ENCODE measurements at places on chromosomes 7 and 10.

- peak; percentile 84 for DNase-seq
Measured at GRCh38 chr10:60809157-60809556, 30.9 kb downstream of the CDK1 start.

- DNase-seq = peak; percentile 52
Measured at GRCh38 chr7:28070297-28071055, 110.1 kb downstream of the JAZF1 start.

DNA sequence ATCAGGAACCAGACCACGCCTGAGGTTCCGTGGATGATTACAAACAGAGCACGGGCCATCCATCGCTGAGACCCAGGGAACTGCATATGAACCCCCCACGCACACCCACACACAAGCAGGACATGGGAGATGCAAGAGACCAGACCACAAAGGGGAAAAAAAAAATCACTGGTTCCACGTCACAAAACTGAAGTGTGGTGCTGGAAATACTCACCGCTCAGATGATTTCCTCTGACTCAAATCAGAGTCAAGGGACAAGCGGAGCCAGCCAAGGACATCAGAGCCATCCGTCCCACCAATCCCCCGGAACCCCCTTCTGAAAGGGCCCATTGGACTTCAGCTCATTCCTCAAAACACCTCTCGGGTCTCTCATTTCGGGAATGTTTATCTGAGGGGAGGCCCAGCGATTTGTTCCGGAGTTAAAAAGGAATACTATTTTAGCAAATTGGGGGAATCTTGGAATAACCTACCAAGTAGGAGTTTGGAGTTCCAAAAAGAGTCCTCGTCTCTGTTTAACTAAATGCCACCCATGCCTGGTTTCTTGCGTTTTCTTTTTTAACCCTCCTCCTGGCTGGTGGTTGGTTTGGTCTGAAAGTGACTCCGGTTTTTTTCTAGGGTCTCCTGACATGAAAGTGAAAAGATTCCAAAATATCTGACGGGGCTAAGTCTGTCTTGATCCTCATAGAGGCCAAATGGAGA is 15.0 kb downstream of the SNX8 start:
- peak; percentile 86 for DNase-seq

- no peak for DNase-seq
Measured at GRCh38 chr10:34203966-34204630, 611.0 kb downstream of the PARD3 start.

GRCh38 chr10:111732166-111732785 is 451.3 kb downstream of the GPAM start:
- no peak for DNase-seq

GRCh38 chr7:128347647-128348097 is 4.0 kb upstream of the RBM28 start:
- DNase-seq = peak; percentile 62

- no peak for DNase-seq
Measured at GRCh38 chr7:158452331-158452730, 135.3 kb downstream of the PTPRN2 start.

DNA sequence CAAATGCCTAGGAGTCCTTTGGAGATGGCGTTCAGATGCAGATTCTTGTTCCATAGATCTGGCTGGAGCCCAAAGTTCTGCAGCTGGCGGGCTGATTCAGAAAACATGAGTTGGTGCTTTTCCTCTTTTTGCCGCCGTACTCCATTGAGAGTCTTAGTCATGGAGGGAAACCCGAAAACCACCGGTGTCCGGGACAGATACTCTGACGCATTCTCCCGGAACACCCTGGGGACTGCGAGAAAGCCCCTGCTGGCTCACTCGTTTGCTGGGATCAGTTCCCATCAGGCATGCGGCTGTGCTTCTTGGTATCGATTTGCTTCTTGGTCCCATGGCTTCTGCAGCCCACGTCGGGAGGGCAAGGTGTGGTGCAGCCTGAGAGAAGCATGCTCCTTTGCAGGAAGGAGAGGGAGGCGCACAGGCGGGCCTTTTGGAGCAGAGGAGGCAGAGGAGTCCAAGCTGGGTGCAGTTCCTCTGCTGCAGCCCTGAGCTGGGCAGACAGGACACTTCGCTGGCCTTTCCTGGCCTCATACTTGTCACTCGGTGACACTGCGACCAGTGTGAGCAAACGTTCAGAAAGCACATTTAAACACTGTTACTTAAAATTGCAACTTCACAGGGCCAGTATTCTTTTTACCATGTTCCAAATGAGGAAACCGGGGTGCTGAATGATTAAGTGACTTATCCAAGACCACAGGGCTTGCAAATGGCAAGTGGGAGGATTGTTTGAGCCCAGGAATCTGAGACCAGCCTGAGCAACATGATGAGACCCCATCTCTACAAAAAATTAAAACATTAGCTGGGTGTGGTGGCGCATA is 30.6 kb upstream of the PFKFB3 start:
- peak; percentile 81 for DNase-seq

DNA sequence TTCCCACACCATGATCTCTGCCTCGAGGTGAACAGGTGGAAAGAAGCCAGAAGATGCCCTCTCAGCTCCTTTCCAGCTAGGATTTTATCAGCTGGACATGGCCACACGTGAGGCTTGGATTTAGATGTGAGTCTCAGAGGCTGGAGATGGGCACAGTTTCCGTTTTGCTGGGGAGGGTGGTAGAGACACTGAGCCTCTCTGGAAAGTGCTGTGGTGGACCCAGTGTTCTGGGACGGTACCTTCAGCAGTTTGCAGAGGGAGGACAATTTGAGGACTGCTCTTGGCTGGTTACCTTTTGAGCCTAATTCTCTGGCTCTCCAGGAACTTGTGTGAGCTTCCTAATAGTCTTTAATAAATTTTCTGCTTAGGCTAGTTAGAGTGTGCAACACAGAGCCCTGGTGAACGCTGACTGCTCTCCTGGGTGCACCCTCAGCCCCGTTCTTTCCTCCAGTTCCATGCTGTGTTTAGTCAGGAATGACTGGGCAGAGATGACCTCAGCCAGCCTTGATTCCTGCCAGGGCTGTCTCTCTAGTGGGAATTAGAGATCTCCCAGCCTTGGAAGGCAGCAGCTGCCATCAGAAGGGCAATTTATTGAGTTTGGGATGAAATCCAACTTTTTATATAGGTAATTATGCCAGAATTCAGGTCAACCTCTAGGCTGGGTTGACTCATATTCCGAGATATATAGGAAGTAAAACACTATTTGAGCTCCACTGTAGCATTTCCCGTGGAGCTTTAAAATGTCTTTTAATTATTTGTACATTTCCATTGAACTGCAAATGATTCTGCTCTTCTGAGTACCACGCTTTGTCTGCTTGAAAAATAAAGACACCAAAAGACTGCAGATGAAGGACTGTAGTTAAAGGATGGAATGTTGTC is 103.9 kb downstream of the GATA3 start:
- no peak for DNase-seq

- no peak for DNase-seq
Measured at GRCh38 chr7:33673029-33673700, 232.2 kb upstream of the BMPER start.

GRCh38 chr7:325811-326210 is 35.8 kb downstream of the FOXL3 start:
- no peak for DNase-seq

DNA sequence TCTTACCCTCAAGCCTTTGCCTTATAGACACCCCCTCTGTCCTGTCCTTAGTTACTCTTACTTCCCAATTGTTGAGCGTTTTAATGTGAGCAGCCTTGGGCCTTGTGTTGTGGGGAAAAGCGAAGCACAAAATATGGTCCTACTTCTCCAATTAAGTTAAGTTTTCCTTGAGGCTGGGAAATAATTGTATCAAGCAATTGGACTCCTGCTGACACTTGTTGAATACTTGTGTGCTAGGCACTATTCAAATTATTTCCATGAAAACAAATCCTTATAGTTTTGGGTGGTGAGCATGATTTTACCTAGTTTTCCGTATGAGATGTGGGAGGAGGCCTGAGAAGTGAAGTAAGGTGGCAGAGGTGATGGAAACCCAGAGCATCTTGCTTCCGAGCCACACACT is 5.4 kb upstream of the ZNF783 start:
- no peak for DNase-seq

GRCh38 chr7:151115836-151116418 is 29.7 kb downstream of the AGAP3 start:
- no peak for DNase-seq

DNA sequence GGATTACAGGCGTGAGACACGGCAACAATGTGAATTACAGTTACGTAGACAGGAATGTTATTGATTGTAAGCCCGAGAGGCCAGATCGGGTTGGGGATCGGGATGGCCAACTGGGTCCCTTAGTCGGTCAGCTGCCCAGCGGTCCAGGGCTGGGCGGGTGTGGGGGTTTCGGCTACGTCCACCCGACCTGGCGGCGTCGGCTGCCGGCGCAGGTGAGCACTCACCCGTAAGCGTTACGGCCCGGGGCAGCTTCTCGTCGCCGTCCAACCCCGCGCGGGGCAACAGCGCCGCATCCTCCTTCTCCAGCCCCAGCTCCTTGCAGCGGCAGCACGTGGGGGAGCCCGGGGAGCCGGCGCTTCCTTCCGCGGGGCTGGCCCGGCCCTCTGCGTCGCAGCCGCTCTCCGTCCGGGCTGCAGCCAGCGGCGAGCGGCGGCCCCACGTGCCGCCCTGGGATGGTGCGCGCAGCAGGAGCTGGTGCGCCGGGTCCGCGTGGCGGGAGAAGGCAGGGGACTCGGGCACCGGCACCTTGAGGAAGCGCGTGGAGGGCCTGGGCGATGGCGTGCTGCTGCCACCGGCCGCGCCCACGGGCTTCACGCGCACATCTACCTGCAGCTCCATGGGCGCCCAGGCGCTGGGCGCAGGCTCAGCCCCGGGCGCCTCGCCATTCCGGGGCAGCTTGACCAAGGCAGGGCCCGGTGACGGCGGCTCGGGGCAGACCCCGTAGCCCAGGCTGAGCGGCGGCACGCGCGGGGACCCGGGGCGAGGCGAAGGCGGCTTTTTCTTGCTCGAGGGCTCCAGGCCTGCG is 609 bp downstream of the KLRG2 start:
- DNase-seq = peak; percentile 29

- DNase-seq = no peak
Measured at GRCh38 chr7:55878691-55879090, 8.6 kb upstream of the ZNF713 start.

DNA sequence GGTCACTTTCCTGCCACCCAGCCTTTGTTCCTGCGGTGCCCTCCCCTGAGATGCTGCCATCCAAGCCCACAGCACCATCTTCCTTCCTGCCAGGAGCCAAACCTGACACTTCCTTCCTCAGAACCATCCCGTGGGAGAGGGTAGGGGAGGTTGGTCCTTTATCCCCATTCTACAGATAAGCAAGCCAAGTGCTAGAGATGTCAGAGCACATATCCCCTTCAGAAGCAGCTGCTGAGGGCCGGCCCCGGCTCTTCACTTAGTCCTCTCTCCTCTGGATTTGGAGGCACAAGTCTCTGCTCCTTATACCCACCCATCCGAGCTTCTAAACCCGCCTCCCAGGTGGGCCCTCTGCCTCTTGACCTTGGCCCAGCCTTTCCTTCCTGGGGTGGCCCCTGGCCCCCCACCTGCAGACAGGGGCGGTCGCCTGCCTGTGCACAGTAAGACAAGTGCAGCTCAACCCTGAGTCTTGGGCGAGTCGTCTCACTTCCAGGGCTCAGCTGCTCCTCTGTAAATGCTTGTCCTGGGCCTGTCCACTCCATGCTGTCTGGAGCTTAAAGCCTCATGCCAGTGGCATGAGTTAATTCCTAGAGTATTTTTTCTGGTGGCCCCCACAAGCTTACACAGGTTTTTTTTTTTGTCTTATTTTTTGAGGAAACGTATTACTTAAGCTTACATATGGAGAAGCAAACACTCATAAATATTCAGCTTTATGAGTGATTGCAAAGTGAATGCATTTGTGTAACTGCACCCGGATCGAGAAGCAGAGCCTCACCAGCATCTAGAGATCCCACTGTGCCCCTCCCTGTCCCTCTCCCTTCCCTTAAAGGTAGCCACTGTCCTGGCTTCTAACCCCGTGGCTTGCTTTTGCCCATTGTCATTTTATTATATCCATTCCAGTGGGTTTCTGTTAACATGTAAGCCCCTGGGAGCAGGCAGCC is 125.1 kb downstream of the CDH23 start:
- no peak for DNase-seq

DNA sequence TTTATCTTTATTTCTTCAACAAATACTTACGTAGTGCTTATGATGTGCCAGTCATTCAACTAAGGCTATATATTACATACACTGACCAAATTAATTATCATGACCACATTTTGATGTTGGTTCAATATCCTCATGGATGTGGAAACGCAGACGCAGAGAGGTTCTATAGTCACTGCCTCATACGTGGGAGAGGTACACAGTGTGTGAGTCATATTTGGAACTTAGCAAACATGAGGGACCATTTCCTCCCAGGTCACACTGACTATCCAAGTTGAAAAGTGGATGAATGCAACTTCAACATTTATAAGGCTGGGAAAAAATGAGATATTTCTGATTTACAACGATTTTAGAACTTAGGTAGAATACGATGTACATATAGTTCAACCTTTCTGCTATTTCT is 113.6 kb downstream of the PRLHR start:
- DNase-seq = no peak

All from EH (cell line).